ENCODE measurements at places on chromosomes 12 and 14.

- no peak for DNase-seq
These were observed 37.4 kb downstream of the RCOR1 start for GRCh38 chr14:102629808-102630350.

GRCh38 chr12:15839041-15839440, 43.1 kb upstream of the STRAP start:
- no peak for DNase-seq

GRCh38 chr12:57591782-57592325, 862 bp downstream of the PIP4K2C start:
- no peak for DNase-seq

- no peak for DNase-seq
These were observed 31.2 kb upstream of the FOS start for GRCh38 chr14:75247286-75247922.

DNA sequence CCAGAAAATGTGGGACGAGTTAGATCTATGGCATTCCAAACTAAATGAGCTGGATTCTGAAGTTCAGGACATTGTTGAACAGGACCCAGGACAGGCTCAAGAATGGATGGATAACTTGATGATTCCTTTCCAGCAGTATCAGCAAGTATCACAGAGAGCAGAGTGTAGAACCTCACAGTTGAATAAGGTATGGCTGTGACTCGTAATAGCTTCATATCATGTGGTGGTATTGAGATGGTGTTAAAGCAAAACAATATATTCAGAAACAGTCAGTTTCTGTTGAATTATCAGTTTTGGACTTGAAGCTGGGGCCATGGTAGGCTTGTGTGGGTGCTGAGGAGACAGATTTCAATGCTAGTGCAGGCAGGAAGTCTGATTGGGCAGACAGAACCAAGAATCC, 213.7 kb downstream of the ESR2 start:
- DNase-seq: peak; percentile 19

- DNase-seq: no peak
These were observed 5.6 kb downstream of the SH2B3 start for GRCh38 chr12:111411185-111411764.

DNA sequence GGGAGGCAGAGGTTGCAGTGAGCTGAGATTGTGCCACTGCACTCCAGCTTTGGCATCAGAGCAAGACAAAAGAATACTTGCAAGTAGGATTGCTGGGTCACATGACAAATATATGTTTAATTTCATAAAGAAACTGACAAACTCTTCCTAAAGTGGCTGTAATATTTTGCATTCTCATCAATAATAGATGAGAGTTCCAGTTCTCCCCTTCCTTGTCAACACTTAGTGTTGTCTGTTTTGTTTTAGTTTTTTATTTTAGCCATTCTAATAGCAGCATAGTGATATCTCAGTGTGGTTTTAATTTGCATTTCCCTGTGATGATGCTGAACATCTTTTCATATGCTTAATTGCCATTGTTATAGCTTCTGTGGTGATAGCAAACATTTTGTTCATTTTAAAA, 31.2 kb downstream of the SLC39A9 start:
- no peak for DNase-seq

GRCh38 chr12:49054096-49054495, 6.5 kb downstream of the KMT2D start:
- no peak for DNase-seq

DNA sequence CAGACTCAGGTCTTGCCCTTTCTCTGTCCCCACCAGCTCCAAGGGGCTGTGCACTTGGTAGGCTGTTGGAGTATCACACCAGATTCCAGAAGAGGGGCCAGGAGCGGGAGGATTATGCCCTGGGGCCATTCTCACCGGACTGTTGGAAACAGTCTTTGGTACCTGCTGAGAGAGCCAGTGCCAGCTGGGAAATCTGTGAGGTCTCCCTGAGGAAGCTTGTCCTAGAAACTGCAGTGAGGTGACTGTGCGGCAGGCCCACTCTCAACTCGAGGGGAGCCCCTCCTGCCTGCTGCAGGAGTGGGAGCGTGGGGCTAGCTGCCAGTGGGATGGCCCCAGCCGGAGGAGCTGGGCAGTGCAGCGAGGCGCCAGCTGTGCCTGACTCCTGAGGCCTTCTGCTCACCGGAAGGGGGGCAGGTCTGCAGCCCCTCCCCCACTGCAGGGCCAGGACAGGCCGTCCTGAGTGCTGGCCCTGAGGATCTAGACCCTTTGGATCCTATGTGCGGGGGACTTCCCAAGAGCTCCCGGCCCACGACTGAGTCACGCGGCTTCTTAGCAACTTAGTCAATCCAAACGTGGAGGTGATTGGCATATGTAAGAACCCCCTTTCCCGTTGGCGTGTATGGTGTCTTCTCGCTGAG, 295.2 kb downstream of the CACNA1C start:
- DNase-seq: no peak

DNA sequence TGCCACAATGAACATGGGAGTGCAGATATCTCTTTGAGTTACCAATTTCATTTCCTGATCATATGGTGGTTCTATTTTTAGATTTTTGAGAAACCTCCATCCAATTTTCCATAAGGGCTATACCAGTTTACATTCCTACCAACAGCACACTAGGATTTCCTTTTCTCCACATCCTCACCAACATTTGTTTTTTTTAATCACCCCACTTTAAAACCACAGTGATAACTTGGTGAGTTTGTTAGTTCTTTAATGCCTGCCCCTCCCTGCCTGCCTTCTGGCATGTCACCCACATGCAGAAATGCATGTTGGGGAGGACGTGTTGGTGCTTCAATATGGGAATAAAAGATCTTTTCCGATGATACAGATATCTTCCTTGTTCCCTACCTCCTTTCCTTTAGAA, 167.9 kb downstream of the CAND1 start:
- no peak for DNase-seq

DNA sequence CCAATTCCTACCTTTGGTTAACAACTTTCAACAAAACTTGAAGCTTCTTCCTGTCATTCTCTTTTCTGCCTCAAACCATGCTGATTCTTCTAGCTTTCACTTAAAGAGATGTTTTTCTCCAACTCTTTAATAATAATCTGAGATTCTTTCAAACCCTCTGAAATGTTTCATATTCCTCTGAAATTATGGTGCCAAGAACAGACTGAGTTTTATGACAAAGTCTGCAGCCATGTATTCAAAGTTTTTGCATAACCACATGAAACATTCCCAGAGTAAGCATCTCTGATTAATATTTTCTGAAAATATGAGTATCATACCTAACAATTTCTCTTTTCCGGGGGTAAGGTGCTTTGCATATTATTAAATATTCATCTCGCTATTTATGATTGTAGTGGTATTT, 59.1 kb upstream of the DCN start:
- no peak for DNase-seq

GRCh38 chr14:85752175-85752574, 222.2 kb downstream of the FLRT2 start:
- no peak for DNase-seq

GRCh38 chr12:46628176-46628575, 197.6 kb downstream of the SLC38A4 start:
- no peak for DNase-seq

DNA sequence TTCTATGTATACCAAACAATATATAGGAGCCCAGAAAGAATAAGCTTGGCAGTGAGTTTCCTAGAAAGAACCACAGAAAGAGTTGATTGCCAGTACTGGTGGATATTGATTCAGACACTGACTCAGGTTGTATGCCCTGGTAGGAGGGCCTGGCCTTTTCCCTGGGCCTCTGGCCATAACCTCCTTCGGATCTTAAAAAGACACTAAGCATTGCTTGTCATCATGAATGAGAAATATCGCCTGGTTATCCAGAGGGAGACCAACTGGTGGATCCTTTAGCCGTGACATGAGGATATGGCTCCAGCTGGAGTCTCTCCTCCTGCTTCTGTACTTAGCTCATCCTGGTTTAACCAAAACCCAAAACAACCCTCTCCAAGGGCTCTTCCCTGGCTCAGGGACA, 231.5 kb downstream of the MSRB3 start:
- DNase-seq: no peak

- no peak for DNase-seq
These were observed 69.9 kb downstream of the MYRFL start for GRCh38 chr12:69894800-69895383.

DNA sequence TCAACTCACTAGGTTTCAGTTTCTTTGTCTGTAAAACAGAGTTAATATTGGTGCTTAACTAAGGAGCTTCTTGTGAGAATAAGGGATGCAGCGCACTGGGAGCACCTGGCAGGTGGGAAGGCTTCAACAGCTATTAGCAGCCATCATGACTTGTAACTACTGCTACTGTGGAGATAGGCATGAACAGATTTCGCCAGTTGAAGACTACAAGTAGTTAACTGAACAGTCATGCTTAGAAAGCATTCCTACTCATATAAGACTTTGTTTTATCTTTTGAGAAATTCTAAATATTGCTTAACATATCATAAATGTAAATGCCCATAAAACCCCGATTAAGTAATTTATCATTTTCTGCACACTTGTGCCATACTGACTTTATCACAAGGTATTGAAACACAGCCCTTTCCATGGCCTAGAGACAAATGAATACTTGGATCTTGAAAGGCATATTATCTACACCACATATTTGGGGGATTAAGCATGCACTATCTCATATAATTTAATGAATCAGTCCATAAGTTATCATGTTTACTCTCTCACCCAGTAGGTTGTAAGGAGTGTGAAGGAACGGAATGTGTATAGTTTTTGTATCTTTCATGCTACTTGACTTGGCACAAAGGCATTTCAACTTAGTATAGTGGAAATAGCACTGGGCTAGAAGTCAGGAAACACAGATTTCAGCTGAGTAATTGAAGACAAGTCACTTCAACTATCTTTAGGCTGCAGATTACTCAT, 16.1 kb downstream of the NTN4 start:
- DNase-seq: peak; percentile 55

- DNase-seq: no peak
These were observed 316.9 kb downstream of the DAD1 start for GRCh38 chr14:22271838-22272799.

GRCh38 chr14:49992448-49992847, 99.6 kb downstream of the ARF6 start:
- DNase-seq: no peak
